ENCODE measurements at places on chromosomes 2 and 18.

- no peak for DNase-seq
Measured at GRCh38 chr2:19361325-19361990, 3.0 kb upstream of the OSR1 start.

DNA sequence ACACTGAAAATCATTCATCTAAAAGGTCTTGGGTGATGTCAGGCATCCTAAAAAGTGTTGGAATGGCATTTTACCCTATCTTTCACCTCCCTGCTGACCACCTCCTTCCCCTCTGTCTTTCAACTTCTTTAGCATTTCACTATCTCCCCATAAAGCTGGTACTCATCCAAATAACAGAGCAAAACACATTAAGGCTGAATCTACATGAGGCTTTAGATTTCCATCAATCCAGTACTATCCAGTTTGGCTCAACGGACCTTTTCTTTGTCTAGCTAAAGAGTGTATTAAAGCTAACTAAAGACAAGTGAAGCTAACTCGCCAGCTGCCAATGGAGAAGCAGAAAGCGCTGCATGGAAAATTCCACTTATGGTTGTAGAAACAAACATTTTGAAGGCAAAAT, 122.5 kb upstream of the NCKAP5 start:
- no peak for DNase-seq

DNA sequence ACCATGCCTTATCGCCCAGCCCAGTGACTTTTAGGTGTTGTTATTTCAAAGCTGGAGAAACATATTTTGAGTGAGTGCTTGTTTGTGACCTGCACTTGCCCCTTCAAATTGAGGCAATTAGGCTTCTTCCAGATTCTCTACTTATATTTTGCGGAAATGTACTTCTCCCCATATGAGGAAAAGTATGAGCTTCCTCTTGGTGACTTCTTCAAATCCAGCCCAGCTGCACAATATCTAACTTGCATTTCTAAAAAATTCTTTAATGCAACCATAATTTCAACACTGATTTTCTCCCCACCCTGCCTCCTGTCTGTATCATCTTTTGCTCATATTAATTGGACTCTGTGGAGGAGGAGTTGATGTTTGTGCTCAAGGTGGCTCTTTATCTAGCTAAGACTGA, 391.2 kb upstream of the POU3F3 start:
- no peak for DNase-seq

DNA sequence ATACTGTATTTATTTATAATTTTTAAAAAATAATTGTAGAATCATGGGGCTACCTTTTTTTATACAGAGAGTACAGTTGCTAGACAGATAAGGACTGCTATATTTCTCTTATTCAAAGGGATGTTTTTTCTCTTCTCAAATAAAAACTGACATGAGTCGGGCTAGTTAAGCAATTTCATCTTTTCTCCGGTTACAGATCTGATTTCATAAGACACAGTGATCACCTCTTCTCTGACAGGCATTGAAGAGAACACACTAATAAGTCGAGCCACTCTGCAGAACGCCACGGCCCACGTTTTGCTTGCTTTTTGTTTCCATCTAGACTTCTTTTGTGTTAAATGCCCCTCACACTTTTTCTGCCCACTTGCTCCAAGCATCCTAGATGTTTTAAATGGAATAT, 85.4 kb downstream of the HNRNPLL start:
- DNase-seq: no peak

- DNase-seq: peak; percentile 94
Measured at GRCh38 chr2:194883711-194884110, 773.3 kb upstream of the SLC39A10 start.

- DNase-seq: no peak
Measured at GRCh38 chr2:26268213-26268612, 23.5 kb downstream of the HADHB start.

DNA sequence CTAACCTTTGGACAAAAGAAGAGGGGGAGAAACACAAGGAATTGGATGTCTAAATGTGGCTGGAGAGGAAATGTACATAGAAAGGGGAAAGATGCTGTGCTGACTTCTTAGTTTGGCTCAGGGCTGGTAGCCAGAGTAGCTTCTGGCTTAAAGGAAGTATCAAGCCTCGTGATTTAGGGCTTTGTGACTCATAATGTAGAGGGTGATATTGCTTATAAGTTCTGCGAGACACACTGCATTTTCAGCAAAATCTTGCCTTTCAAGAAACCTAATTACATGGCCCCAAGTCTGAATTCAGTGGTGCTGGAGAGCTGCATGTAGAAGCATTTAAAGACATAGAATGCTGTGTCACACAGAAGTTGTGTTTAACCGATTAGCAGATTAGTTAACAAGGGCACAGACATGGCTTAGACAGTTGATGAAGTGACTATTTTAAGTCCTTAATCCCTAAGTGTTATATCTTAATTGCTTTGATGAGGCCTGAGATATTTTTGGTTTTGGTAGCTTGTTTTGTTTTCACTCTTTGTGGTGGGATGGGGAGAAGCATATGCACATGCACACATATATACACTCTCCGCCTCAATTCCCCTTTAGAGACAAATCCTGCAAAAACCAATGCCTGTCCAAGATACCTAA, 66.4 kb downstream of the EPAS1 start:
- no peak for DNase-seq

- no peak for DNase-seq
Measured at GRCh38 chr2:65353927-65354326, 78.5 kb downstream of the SPRED2 start.

- DNase-seq: no peak
Measured at GRCh38 chr2:12536976-12537375, 179.8 kb upstream of the TRIB2 start.

DNA sequence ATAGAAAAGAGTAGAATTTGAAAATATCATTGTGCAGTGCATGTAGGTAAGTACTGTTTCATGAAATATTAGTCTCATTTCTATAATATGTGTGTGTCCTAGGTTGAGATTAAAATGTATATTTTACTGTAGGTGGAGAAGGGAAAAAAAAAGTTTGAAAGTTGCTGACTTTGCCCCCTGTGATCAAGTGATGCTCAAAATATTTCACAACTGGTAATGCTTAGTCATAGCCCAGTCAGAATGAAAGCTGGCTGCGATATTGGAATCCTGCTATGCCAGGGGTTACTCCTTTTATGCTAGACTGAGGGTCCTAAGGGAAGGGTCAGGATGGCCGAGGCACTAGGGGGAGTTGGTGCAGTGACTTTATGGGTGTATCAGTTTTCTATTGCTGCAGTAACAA, 19.5 kb upstream of the CFAP36 start:
- no peak for DNase-seq

DNA sequence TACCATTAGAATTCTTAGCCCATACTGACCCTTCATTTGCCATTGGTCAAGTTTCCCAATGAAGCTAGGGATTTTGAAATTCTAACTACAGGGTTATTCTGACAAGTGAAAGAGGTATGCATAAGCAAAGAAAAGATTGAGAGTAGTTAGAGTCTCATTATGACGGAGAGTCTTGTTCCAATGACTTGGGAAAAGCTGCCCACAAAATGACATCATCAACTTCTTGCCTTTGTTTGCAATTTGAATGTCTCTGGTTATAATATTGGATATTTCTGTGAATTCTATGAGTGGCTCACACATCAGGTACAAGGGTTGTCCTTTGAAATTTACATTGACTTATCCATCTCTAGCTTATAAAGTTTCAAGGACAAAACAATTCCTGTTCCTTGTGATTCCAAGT, 772.2 kb downstream of the TRIB2 start:
- DNase-seq: no peak

DNA sequence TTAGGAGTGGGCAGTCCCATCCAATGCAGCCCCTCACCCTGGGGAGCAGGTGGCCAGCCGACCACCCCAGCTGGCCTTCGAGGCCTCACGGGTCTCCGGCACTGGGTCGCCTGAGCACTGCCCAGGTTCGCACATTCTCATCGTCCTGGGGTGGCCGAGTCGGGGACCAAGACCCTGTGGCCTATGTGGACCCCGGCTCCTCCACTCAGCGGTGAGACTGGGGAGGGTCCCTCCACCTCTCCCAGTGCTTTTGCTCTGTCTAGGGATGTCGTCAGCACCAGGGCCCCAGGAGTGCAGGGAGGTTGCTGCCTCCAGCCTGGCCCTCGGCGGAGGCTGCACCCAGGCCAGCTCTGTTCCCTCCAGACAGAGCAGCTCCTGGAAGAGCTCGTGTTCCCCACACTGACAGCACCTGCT, 89.6 kb downstream of the TPO start:
- DNase-seq: no peak

- no peak for DNase-seq
Measured at GRCh38 chr18:11511434-11512095, 97.8 kb upstream of the SLC35G4 start.

DNA sequence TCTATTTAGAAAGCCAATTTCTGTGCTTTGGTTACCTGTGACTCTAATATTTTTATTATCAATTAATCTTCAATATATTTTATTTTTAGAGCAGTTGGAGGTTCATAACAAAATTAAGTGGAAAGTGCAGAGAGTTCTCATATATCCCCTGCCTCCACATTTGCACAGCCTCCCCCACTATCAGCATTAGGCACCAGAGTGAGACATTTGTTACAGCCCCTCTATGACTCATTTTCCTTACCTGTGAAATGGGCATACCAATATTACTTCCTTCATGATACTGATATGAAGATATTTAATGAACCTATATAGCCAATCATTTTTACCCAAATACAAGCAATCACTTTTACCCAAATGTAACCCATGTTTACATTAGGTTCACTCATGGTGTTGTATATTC, 34.0 kb upstream of the CYTIP start:
- no peak for DNase-seq

GRCh38 chr2:134999521-134999920, 47.7 kb downstream of the MAP3K19 start:
- peak; percentile 66 for DNase-seq

- no peak for DNase-seq
Measured at GRCh38 chr18:41719808-41720207, 235.2 kb upstream of the PIK3C3 start.

DNA sequence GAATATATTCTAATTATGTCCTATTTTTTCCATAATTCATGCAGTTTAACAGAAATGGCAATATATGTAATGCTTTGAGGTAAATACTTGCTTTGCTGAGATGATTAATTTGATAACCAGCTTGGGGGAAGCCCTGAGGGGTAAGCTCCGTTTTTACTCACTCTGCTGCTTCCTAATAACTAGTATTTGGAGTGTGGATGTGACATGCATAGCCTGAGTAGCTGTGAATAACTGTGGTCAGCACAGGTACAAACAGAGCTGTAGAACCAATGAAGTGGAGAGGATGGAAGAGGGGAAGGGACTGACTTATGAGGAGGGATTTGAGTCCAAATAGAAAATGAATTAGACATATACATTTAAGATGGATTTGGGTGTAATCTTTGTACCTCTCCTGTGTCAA, 1495.5 kb upstream of the DDX18 start:
- no peak for DNase-seq

- peak; percentile 86 for DNase-seq
Measured at GRCh38 chr18:8982416-8983183, 119.9 kb upstream of the NDUFV2 start.

- no peak for DNase-seq
Measured at GRCh38 chr18:7370802-7371201, 139.9 kb downstream of the LRRC30 start.

DNA sequence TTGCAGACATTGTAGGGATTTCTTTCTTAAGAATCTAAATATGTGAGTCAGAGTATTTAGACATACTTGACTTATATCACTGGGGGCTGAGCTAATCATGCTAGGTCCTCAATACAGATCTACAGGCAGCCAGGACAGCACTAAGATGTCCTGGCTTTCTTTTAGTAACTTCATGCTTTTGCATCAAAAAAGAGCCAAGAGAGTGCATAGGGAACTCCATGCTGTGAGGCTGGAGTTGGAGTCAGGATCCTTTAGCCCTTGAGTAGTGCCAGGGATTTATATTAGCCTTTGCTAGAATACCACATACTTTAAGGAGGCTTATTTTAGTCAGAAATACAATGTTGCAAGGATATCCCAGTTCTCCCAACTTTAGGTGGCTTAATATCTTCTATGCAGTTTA, 289.7 kb downstream of the CCDC85A start:
- DNase-seq: no peak

DNA sequence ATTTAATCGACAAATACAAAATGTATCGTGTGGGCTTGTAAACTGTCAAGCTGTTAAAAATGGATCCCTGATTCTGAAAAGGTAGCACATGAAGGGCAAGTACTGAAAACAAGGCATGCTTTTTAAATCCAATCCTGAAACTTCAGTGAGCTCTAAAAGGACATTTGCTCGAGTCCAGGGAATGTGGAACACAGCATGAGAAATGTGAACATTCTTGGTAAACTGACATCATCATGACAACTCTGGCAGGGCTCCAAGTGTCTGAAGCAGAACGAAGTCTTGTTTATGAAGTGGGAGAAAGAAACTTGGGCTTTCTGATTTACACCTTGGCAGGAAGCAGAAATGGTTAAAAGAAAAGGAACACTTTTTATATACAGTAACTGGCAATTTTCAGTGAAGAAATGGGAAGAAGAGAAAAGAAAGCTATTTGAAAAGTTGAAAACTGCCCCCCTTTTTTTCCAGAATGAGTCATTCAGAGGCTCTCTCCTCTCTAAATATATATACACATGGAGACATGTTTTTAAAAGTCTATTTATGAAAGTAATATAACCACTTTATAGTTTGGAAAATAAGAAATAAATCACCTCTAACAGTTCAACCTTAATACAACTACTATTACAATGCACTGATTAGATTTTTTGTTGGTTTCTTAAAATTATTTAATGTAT, 120.8 kb downstream of the GAREM1 start:
- peak; percentile 41 for DNase-seq

GRCh38 chr2:28601616-28602015, 105.8 kb downstream of the PLB1 start:
- no peak for DNase-seq

GRCh38 chr2:29894822-29895614, 26.4 kb downstream of the ALK start:
- no peak for DNase-seq

GRCh38 chr2:163345795-163346573, 389.8 kb downstream of the FIGN start:
- peak; percentile 67 for DNase-seq

- DNase-seq: no peak
Measured at GRCh38 chr2:232024457-232024856, 62.9 kb downstream of the DIS3L2 start.

GRCh38 chr2:108927936-108928659, 60.9 kb downstream of the EDAR start:
- peak; percentile 20 for DNase-seq
